ENCODE measurements at places on chromosomes 12 and 14.

DNA sequence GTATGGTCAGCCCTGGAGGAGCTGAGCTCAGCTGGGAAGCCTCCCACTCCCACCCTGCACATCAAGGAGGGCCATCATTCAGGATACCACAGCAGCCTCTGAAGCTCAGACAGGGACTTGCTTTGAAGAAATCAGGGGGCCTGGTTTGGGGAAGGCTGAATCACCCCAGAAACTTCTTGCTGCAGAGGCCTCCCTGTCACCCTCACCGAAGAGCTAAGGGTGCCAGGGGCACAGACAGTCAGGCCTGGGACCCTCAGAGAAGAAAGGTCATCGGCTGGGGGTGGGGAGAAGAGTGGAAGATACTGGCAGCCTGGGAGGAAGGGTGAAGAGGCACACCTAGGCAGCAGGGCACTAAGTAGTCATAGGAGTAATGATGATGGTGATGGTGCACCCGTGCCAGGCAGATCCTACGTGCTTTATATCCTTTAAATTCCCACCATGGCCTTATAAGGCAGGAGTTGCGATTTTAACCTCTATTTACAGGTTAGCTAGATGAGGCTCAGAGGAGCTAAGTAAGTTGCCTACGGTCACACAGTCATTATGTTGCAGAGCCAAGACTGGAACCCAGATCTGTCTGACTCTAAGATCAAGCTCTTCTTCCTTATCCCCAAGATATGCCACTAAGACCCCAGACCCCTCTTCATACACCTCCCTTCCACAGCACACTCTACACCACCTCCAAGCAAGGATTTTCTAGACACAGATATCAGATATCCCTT is 28.5 kb upstream of the PNMA1 start:
- DNase-seq, result no peak

DNA sequence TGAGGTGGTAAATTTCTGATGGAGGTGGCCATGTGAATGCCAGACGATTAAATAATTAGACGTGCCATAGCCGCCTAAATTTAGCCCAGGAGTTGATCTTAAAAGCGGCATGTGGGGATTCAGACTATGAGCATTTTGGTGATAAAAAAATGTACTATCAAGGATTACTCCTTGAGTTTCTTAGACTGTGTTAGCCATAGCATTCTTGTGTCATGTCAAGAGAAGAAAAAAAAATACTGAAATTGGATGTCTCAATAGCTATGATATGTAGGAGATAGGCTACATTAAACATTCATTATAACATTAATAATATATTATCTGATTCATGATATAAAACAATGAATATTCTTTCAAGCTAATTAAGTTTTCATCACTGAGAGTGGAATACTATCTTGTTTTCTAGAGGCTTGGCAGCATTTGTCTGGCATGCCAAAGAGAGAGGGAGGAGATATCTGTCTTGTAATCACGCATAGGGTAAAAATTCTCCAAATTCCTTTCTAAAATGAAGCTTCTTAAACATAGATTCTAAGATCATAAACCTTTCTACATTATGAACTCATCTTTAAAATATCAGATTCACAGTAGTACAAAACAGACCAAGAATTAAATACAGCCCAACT is 727.0 kb downstream of the C12orf50 start:
- DNase-seq, result no peak

GRCh38 chr14:104581521-104581920 is 2.0 kb downstream of the C14orf180 start:
- no peak for DNase-seq

DNA sequence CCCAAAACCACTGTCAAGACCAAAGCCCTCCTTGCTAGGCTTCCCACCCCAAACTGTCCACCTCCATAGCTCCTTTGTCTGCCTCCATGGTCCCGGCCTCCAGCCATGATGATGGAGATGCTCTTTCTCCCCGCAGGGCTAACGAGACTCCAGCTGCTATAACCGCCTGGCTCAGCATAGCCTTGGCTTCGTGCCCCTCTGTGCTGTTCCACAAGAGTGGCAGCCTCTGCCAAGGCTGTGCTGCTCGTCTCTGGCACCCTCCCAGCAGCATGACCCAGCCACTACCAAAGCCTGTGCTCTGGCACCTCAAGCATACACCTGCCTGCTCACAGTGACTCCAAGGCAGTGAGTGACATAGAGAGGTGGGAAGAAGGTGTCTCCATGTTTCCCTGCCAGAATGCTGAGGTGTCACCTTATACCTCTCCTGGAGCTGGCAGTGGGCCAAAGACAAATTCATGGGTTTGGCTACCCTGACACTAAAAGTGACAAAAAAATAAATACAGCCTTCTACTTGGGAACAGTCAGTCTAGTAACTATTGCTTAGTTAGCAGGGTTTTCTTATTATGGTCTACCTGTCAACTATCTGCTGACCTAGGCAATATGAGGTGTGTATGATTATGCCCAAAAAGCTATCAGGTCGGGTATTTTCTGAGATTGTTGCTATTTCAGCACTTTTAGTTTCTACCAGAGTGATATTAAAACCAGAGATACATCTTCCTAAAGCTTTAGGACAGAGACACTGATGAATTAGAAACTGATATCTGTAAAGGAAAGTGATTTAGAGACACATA is 16.1 kb upstream of the KRT73 start:
- no peak for DNase-seq

DNA sequence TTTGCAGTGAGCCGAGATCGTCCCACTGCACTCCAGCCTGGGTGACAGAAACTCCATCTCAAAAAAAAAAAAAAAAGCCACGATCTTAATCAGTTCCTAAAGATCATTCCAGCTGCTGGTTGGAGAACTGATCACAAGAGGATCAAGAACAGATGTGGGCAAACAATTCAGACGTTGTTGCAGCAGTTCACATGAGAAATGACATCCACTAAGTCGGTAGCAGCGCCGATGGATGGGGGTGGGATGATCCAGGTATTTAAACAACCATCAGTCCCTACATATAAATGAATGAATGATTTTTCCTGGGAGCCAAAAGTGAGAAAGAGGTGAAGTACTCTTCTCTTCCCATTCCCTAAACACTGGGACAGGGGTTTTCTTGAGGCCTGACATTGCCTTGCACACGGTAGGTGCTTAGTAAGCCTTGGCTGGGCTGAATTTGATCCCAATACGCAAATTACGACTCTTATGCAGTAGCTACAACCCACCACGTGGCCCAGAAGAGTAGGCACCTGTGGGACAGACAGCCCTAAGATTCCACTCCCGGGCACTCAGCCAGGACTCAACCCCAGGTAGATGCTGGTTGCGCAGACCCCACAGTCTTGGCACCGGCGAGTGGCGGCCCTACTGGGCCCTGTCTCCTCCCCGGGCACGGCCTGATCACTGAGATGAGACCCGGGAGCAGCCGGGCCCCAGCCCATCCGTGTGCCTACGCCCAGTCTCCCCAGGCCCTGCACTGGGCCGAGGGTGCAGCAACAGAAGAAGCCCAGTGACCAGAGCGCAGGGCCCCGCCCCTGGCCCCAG is 565 bp downstream of the SPRYD3 start:
- no peak for DNase-seq

GRCh38 chr12:19196959-19197630 is 67.6 kb downstream of the PLEKHA5 start:
- DNase-seq, result no peak

DNA sequence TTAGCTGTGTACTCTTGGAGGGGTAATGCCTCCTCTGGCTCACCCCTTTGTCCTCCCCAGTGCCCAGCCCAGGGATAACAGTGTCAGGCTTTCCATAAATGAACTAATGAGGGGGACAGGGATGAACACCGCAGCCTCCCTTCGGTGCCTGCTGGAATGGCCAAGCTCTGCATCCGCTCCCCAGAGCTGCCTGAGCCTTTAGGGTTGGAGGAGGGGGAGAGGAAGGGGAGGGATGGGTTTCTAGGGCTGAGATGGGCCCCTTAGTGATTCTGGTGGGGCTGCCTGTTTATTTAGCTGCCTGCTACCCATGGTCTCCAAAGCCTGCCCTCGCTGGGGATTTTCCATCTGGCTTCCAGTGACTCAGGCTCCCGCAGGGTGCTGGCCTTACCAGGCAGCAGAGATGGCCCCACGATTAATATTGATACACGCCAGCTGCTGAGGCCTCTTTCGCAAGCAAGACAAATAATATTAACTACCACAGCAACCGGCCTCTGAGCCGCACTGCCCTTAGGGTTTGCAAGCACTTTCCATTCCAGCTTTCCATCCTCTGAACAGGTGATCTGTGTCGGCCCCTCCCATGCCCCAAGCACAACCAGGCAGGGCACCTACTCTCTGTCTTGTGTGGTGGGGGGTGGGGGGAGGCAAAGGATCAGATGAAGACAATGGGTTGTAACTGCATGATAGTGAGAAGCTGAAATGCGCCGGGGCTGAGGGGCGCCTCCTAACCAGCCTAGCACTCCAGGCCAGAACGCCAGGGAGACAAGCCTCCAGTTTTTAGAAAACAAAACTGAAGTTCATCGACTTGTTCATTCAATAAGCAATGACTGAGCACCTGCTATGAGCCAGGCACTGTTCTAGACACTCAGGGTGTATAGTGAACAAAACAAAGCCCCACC is 56.7 kb downstream of the C14orf132 start:
- no peak for DNase-seq

DNA sequence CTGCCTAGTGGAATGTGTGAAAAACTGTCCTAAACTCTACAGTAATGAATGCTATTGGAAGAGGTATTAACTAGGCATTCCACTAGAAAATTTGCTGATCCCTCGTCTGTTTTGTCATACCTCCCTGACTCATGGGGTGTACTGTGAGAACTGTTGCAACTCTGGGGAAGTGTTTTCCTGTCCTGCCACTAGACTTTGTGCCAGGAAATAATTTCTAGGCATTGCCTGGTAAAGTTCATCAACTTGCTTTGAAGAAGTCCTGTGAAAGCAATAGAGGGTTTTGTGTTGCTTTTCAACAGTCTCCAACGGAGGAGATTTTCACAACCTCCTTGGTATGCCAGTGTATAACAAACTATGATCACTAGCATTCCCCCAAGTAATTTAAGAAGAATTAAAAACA is 139.9 kb downstream of the AKAP6 start:
- no peak for DNase-seq

DNA sequence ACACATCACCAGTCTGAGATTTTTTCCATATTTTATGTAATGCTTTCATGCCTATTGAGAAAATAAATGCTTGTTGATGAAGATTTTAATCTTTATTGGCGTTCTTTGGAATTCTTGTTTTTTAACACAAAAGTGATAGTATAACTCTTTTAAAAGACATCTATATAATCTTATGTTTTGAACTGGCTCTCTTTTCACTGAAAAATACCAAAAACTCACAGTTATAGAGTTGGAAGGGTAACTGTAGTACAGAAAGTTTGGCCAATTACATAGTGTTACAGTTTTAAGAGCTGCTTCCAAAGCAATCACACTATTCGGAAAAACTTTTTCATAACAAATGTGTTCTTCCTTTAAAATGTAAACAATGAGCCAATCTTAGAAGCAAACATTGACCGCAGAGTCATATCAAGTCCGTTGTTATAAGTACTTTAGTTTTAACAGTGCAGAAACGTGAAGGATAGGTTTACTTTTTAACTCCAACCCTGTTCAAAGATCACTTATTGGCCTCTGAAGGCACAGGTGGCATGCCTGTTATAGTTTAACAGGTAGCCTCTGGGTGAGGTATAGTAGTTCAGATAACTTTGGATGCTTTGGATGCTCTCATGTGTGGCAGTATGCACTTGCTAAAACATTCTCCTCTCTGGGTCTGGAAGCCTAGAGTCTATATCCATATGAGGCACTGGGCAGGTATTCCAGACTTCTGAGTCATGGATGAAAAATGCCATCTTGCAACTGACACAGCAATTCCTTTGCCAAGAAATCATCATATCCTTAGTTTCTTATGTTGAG is 12.1 kb upstream of the NTN4 start:
- no peak for DNase-seq

- DNase-seq, result no peak
These were observed 4.6 kb upstream of the SPX start for GRCh38 chr12:21521541-21521940.

- no peak for DNase-seq
These were observed 423 bp downstream of the ALDH6A1 start for GRCh38 chr14:74083784-74084276.

Data from esophagus squamous epithelium (tissue), 5 donors.